ENCODE measurements at places on chromosomes 3 and 15.
A peak's percentile ranks its signal among the peaks of the same experiment; 100 is the strongest.

GRCh38 chr15:40852529-40852928 lies 8.7 kb downstream of the SPINT1 start:
- H3K36me3 ChIP-seq, result no peaks in the 10 kb centered on the region
- H3K27ac ChIP-seq, result no peak overlapping the region
- no peaks in the 10 kb centered on the region for H3K4me1 ChIP-seq
- no peaks in the 10 kb centered on the region for H3K27me3 ChIP-seq
- H3K4me3 ChIP-seq, result no peak overlapping the region
- DNase-seq, result no peak

DNA sequence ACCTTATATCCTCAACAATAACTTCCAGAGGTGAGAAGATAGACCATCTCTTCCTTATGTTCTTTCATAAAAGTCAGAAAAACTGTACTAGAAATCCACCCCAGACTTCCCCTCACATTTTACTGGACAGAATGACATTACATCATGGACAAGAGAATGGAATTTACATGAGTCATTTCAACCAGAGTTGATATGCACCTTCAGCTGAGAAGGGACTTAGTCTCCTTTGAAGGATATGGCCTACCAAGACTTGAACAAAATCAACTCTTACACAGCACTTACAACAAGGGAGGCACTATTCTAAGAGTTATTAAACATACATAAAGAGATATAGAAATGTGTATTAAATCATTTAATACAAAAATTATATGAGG lies 380.0 kb upstream of the DPH6 start:
- no peak for DNase-seq
- H3K4me3 ChIP-seq, result no peak overlapping the region
- no peaks in the 10 kb centered on the region for H3K27me3 ChIP-seq
- no peak overlapping the region for H3K27ac ChIP-seq
- no peaks in the 10 kb centered on the region for H3K36me3 ChIP-seq

GRCh38 chr15:90087454-90088154 lies 14.7 kb downstream of the IDH2 start:
- peaks cover 20% of the 10 kb centered on the region for H3K36me3 ChIP-seq
- DNase-seq, result no peak
- no peaks in the 10 kb centered on the region for H3K27me3 ChIP-seq
- H3K4me3 ChIP-seq, result no peak overlapping the region
- H3K27ac ChIP-seq, result no peak overlapping the region

GRCh38 chr15:78016860-78017259 lies 60.7 kb downstream of the TBC1D2B start:
- H3K27me3 ChIP-seq, result no peaks in the 10 kb centered on the region
- H3K27ac ChIP-seq, result no peak overlapping the region
- H3K4me1 ChIP-seq, result peaks cover 13% of the 10 kb centered on the region
- no peak overlapping the region for H3K4me3 ChIP-seq
- H3K36me3 ChIP-seq, result peaks cover 33% of the 10 kb centered on the region

GRCh38 chr3:43789028-43789427 lies 98.3 kb downstream of the ABHD5 start:
- peaks cover 6% of the 10 kb centered on the region for H3K4me1 ChIP-seq
- no peak overlapping the region for H3K4me3 ChIP-seq
- H3K27me3 ChIP-seq, result no peaks in the 10 kb centered on the region
- no peak for DNase-seq
- H3K36me3 ChIP-seq, result no peaks in the 10 kb centered on the region
- no peak overlapping the region for H3K27ac ChIP-seq

GRCh38 chr15:34883633-34884032 lies 85.9 kb downstream of the AQR start:
- H3K27me3 ChIP-seq, result no peaks in the 10 kb centered on the region
- no peak for DNase-seq
- no peaks in the 10 kb centered on the region for H3K4me1 ChIP-seq
- no peak overlapping the region for H3K4me3 ChIP-seq
- peaks cover 5% of the 10 kb centered on the region for H3K36me3 ChIP-seq

GRCh38 chr3:11010426-11011165 lies 18.0 kb downstream of the SLC6A1 start:
- H3K36me3 ChIP-seq, result no peaks in the 10 kb centered on the region
- no peaks in the 10 kb centered on the region for H3K27me3 ChIP-seq
- DNase-seq, result no peak
- no peak overlapping the region for H3K4me3 ChIP-seq

- H3K27ac ChIP-seq, result peak overlapping the region; percentile 27
- DNase-seq, result no peak
- H3K36me3 ChIP-seq, result no peaks in the 10 kb centered on the region
- peaks cover 82% of the 10 kb centered on the region for H3K4me1 ChIP-seq
- H3K27me3 ChIP-seq, result no peaks in the 10 kb centered on the region
- no peak overlapping the region for H3K4me3 ChIP-seq
Observed at GRCh38 chr15:45640616-45641015, 5.8 kb downstream of the SQOR start.

GRCh38 chr3:114080201-114080600 lies 23.7 kb downstream of the QTRT2 start:
- peak overlapping the region; percentile 67 for H3K27ac ChIP-seq
- no peaks in the 10 kb centered on the region for H3K27me3 ChIP-seq
- no peak for DNase-seq
- no peak overlapping the region for H3K4me3 ChIP-seq

GRCh38 chr3:124142389-124142970 lies 150.6 kb upstream of the ROPN1 start:
- H3K4me1 ChIP-seq, result peaks cover 31% of the 10 kb centered on the region
- no peaks in the 10 kb centered on the region for H3K27me3 ChIP-seq
- DNase-seq, result no peak

DNA sequence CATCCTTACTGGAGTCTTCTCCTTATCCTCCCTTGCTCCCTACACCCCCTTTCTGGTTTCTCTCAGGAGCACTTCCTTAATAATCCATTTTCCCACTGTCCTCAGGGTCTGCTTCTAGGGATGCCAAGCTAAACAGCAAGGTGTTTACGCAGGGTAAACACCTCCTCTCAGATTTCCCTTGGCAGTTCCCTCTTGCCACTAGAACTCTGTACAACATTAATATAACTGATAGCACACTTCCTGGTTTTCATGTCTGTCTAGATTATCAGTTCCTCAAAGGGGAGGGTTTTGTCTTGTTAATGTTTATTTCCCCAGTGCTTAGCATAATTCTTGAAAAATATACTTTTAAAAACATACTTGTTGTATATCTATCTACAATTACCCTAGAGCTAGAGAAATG lies 118.0 kb upstream of the SLC24A5 start:
- no peaks in the 10 kb centered on the region for H3K36me3 ChIP-seq
- H3K27ac ChIP-seq, result no peak overlapping the region
- H3K4me3 ChIP-seq, result no peak overlapping the region
- H3K27me3 ChIP-seq, result no peaks in the 10 kb centered on the region
- no peaks in the 10 kb centered on the region for H3K4me1 ChIP-seq

DNA sequence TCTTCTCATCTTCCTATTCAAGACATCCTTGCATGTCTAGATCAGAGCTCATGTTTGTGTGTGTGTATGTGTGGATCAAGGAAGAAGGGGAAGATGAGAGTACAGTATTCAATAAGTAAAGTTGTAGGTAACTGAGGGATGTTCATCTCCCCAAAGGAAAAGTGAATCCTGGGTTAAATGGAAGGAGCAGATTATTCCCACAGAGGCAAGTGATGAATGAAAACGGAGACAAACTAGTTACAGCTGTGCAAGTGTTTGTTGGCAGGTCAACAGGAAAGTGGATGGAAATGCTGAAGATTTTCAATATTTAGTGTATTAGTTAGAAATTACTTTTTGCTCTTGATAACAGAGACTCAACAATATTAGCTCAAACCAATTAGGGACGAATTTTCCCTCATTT lies 84.2 kb upstream of the PDZRN3 start:
- no peak overlapping the region for H3K27ac ChIP-seq
- DNase-seq, result no peak
- H3K36me3 ChIP-seq, result no peaks in the 10 kb centered on the region
- H3K4me1 ChIP-seq, result peaks cover 10% of the 10 kb centered on the region

- H3K36me3 ChIP-seq, result no peaks in the 10 kb centered on the region
- no peak for DNase-seq
- H3K27ac ChIP-seq, result no peak overlapping the region
- H3K4me1 ChIP-seq, result no peaks in the 10 kb centered on the region
Observed at GRCh38 chr15:26179906-26180305, 316.8 kb upstream of the ATP10A start.

GRCh38 chr3:8320711-8321458 lies 180.7 kb upstream of the LMCD1 start:
- H3K4me3 ChIP-seq, result no peak overlapping the region
- no peaks in the 10 kb centered on the region for H3K4me1 ChIP-seq
- DNase-seq, result no peak
- no peaks in the 10 kb centered on the region for H3K36me3 ChIP-seq
- no peaks in the 10 kb centered on the region for H3K27me3 ChIP-seq
- no peak overlapping the region for H3K27ac ChIP-seq

DNA sequence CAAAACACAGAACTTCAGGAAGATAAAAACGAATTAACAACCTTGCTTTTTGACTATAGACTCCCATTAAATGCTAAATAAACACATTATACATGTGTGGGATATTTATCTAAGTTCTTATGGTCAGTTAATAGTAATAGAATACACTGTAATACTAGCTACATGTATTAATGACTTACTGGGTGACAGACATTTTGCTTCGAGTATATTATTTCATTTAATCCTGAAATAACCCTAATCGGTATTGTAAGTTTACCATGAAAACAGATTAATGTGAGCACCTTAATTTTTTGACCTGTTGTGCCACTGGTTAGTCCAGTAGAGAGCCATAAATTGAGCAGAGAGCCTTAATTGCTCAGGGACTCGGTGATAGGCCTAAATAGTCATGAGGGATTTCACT lies 151.1 kb downstream of the ROBO2 start:
- DNase-seq, result no peak
- H3K27ac ChIP-seq, result peak overlapping the region; percentile 31
- peak overlapping the region; percentile 1 for H3K4me3 ChIP-seq
- no peaks in the 10 kb centered on the region for H3K27me3 ChIP-seq
- H3K36me3 ChIP-seq, result no peaks in the 10 kb centered on the region
- H3K4me1 ChIP-seq, result peaks cover 6% of the 10 kb centered on the region

DNA sequence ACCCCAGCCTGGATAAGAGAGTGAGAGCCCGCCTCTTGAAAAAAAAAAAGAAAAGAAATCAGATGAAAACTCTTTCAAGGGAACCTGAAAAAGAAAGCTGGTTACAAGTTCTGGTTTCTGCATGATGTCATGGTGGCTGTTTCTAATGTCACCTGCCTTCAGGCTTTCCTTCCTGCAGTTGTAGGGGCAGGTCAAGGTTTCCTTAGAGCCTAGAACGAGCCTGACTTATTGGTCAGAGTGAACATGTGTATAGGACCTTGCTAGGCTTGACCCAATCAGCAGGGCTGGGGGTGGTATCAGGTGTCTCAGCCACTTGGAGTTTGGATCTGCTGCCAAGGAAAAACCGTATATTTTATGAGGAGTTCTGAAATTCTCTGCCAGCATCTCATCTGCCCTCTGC lies 3.8 kb downstream of the IVD start:
- no peak for DNase-seq
- no peaks in the 10 kb centered on the region for H3K27me3 ChIP-seq
- H3K36me3 ChIP-seq, result peaks cover 37% of the 10 kb centered on the region
- H3K4me3 ChIP-seq, result no peak overlapping the region
- peaks cover 12% of the 10 kb centered on the region for H3K4me1 ChIP-seq

GRCh38 chr3:114294940-114295480 lies 1.2 kb downstream of the TIGIT start:
- H3K27ac ChIP-seq, result no peak overlapping the region
- H3K27me3 ChIP-seq, result no peaks in the 10 kb centered on the region
- H3K4me3 ChIP-seq, result no peak overlapping the region
- H3K36me3 ChIP-seq, result no peaks in the 10 kb centered on the region
- DNase-seq, result no peak
- H3K4me1 ChIP-seq, result peaks cover 10% of the 10 kb centered on the region

GRCh38 chr3:43094381-43094780 lies 11.5 kb downstream of the POMGNT2 start:
- no peaks in the 10 kb centered on the region for H3K36me3 ChIP-seq
- DNase-seq, result no peak
- H3K27ac ChIP-seq, result no peak overlapping the region
- no peak overlapping the region for H3K4me3 ChIP-seq
- no peaks in the 10 kb centered on the region for H3K4me1 ChIP-seq

DNA sequence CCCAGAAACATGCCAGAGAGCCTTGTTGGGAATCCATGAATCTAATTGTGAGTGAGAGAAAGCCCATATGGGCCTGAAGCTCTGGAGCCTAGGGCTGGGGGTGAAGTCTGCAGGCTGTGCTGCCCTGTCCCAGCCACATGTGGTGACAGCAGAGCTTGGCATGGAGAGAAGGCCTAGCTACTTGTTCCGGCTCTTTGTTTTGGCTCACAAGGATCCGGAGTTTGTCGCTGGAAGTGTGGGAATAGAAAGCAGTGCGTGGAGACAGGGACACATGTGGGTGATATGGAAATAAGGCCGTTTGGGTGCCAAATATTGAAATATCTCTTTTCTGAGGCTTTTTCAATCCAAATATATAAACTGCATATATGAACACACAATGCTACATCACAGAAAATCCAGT lies 78.2 kb downstream of the CLSTN2 start:
- H3K27me3 ChIP-seq, result no peaks in the 10 kb centered on the region
- H3K4me1 ChIP-seq, result no peaks in the 10 kb centered on the region
- no peak overlapping the region for H3K4me3 ChIP-seq
- no peak overlapping the region for H3K27ac ChIP-seq

DNA sequence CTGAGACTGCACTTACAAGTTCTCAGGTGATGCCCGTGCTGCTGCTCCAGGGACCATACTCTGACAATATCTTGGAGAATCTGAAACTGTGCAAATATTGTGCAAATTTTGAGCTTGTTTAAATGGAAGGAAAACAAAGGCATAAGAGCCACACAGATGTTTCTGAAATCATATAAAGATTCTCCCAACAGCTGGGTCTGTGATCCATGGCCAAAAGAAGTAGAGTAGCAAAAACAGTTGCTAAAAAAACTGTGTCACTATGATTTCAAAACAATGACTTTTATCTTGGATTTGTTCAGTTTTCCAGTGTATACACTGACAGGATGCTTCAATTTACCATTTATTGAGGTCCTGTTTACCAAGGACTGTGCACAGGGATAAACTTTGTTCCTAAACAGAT lies 25.3 kb downstream of the NPTN start:
- no peak for DNase-seq
- H3K36me3 ChIP-seq, result no peaks in the 10 kb centered on the region
- H3K4me1 ChIP-seq, result peaks cover 78% of the 10 kb centered on the region
- no peak overlapping the region for H3K27ac ChIP-seq

DNA sequence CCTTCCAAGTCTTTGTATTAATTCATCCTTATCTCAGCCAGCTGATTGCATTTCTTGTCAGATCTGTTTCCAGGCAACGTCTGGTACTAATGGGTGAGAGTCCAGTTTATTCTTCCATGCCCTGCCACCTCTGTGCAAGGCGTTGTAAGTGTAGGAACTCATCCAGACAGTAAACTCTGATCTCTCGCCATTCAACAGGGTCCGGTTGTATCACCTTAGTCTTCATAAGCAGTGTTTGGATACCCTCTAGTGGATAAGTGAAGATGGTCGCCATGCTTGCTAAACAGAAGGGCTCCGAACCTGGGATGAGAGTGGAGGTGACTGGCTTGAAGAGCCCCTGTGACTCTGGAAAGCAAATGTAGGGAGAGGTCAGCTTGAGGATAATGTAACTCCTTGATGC lies 51.6 kb upstream of the CMTM7 start:
- H3K27ac ChIP-seq, result no peak overlapping the region
- H3K36me3 ChIP-seq, result no peaks in the 10 kb centered on the region
- no peak overlapping the region for H3K4me3 ChIP-seq
- no peaks in the 10 kb centered on the region for H3K4me1 ChIP-seq
- no peaks in the 10 kb centered on the region for H3K27me3 ChIP-seq
